Forelimb muscle (tissue), 1 donor: ENCODE measurements at places on chromosomes 4 and X. TPM values are rescaled to one million over a fixed set of nuclear protein-coding genes. Genes with fewer than 3 reads are reported as not detected.

- DNase-seq: no peak
Observed at GRCh38 chrX:49177338-49177833, 5.7 kb downstream of the PLP2 start.

GRCh38 chrX:114462266-114462665 is 121.6 kb upstream of the HTR2C start:
- no peak for DNase-seq

DNA sequence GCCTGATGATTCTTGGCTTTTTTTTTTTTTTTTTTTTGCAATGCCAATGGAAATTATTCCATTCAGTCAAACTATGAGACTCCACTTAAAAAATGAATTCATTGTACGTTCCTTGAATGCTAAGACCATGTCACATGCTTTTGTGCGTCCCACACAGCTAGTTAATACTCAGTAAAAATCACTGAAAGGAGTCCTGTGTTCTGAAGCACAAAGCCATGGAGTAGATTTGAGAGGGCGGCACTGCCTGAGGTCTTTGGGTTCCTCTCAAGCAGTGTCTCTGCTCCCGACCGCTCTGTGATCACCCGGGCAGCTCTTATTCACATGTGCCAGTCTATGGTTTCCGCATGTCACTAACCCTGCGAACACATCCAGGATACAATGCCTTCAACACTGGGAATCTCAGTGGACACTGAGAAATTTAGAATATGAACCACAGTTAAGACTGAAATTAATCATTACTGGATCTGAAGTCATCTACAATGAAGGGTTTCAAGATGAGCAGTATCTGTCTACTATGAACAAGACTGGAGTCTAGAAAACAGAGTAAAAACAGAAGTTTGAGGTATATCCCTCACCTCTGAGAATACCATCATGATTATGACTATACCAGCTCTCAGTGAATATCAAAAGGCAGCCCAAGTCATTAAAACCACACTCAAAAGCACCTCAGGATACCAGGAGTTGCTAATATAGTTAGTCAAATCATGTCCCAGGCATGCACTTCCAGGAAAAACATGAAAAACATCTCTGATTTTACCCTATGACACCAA is 193.0 kb downstream of the MGST2 start:
- no peak for DNase-seq

GRCh38 chr4:150082241-150082640 is 4.0 kb downstream of the DCLK2 start:
- no peak for DNase-seq

DNA sequence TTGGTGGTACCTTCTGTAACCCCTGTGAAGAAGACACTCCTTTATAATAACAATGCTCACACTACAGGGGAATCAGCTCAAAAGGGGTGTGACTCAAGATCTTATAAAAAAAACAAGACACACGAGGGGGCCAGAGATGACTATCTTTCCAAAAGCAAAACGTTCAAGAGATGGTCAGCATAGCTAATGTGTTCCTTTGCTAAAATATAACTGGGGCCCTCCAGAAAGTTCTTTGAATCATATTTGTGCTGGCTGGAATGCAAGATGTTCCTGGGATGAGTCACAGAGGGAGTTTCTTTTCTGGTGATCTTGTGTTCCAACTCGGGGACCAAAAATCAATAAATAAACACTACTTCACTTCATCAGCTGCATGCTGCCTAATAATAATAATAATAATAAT is 46.5 kb downstream of the RAI2 start:
- DNase-seq: no peak

DNA sequence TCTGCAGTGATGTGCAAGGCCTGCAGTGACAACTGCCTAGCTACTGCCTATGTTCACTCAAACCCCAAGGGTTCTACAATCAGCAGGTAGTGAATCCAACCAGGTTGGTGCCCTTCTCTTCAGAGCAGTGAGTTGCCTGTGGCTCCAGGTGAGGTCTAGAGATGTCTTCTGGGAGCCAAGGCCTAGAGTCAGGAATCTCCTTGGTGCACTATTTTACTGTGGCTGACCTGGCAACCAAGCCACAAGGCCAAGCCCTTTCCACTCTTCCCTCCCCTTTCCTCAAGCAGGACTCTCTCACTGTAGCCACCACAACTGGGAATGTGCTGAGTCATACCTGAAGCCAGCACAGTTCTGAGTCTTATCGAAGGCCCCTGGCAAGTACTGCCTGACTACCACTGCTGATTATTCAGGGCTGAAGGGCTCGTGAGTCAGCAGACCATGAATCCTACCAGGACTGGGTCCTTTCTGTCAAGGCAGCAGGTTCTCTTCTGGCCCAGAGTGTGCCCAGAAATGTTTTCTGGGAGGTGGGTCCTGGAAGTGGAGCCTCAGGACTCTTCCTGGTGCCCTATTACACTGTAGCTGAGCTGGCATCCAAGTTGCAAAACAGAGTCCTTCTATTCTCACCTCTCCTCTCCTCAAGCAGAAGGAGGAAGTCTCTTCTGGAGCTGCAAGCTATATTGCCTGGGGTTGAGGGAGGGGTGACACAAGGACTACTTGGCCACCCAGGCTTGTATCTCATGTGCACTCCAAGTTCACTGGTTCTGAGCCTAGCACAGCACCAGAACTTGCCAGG is 111.6 kb downstream of the BTC start:
- no peak for DNase-seq

GRCh38 chr4:36255577-36255976 is 11.3 kb upstream of the ARAP2 start:
- DNase-seq: no peak

- no peak for DNase-seq
Observed at GRCh38 chr4:185115827-185116232, 27.2 kb upstream of the SLC25A4 start.

DNA sequence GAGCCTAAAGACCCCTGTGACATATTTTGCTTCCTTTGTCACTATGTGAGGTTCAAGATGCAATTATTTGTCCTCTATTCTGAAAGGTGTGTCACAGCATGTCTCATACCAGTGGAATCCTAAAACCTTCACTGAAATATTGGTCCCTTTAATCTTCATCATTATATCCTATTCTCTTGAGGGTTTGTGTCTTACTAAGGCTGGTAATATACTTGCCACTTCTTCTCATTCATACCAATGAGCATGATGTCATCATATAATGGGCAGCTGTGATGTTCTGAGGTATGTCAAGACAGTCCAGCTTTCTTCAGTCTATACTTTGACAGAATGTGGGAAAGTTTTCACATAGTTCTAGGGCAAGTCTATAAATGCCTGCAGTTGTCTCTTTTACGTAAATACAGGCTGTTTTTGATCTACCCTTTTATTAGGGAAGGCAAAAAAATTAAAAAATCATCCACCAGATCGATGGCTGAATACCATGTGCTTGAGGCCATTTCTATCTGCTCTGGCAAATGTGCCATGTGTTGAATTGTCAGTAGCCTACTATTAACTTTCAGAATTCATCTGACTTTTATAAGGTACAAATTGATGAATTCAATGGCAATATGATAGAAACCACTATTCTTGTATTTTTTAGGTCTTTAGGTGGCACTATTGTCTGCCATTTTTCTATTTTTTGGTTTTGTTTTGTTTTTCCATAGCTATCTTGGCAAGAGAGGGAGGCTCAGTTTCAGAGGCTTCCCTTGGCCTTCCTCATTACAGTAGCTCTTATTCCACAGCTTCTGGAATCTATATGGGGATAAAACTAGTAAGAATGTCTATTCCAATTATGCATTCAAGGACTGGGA is 209.0 kb downstream of the PPARGC1A start:
- DNase-seq: peak; percentile 2

DNA sequence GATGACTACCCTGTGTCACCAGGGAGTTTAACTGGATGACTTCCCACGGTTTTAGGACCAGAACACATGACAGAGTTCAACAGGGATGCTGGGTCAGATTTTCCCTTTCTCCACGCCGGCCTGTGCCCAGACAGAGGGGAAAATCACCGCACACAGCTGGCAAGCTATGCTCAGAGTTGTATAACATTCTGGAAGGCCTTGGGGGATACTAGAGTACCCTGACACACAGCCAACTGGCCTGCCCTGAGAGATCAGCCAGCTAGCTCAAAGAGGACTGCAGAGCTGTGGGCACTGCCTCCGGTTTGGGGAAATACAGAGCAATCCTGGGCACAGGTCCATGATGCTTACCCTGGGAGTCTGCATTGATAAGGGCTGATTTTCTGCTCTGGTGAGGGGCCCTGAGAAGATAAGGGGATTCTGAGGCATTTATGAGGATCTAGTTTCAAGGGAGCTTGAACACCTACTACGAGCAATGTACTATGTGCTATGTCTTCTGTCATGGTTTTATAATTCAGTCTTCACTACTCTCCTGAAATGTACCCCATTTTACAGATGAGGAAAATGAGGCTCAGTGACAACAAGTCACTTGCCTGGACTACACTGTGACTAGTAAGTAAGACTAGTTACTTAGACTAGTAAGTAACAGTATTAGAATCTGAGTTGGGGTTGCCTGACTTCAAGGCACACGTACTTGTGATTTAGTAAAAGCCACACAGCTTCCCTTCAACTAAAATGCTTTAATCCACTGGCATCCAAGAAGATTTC is 14.7 kb downstream of the C4orf54 start:
- DNase-seq: no peak

GRCh38 chrX:13000301-13000811 is 25.4 kb downstream of the TMSB4X start:
- no peak for DNase-seq

- no peak for DNase-seq
Observed at GRCh38 chr4:22881411-22881810, 188.7 kb downstream of the GBA3 start.

GRCh38 chr4:40998675-40999358 is 215.5 kb downstream of the APBB2 start:
- no peak for DNase-seq

- DNase-seq: no peak
Observed at GRCh38 chr4:87216469-87216868, 3.9 kb downstream of the KLHL8 start.

GRCh38 chrX:20028588-20028987 is 37.7 kb upstream of the BCLAF3 start:
- no peak for DNase-seq

DNA sequence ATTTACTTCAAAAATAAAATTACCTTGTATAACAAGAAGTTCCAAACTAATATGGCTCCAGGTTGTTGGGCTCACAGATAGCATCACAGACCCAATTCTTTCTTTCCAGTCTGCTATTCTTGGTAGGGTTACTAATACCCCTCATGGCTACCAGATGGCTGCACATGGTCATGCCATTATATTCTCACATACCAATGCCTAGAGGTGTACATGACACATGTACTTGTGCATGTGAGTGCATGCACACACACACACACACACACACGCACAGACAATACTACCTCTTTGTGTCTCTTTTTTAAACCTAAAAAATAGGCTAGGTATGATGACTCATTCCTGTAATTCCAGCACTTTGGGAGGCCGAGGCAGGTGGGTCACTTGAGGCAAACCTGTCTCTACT is 31.1 kb downstream of the FBXO8 start:
- no peak for DNase-seq

CT45A1 gene
- 0.24 TPM for polyA plus RNA-seq

AFP gene
- polyA plus RNA-seq: not detected

NR3C2 gene
- polyA plus RNA-seq: 14.1 TPM

INTU gene
- polyA plus RNA-seq: 8.1 TPM

TCEAL2 gene
- polyA plus RNA-seq: 0.28 TPM

ERVMER34-1 gene
- 0.38 TPM for polyA plus RNA-seq

EDA gene
- 19.2 TPM for polyA plus RNA-seq

C4orf50 gene
- polyA plus RNA-seq: 0.01 TPM

C4orf51 gene
- polyA plus RNA-seq: not detected

ANXA10 gene
- not detected for polyA plus RNA-seq

HTN3 gene
- polyA plus RNA-seq: not detected
